ENCODE measurements at places on chromosomes 12 and 14.

- DNase-seq = no peak
Measured at GRCh38 chr12:29783773-29784666, at the start of gene TMTC1. Gene TMTC1 (minus strand): TSS chr12:29783942. CDS start chr12:29783751, 191 bp downstream.

GRCh38 chr12:65958456-65958855 is 134.2 kb downstream of the HMGA2 start:
- no peak for DNase-seq

- no peak for DNase-seq
Measured at GRCh38 chr14:52949711-52950409, 990 bp downstream of the FERMT2 start.

GRCh38 chr12:113924341-113924740 is 41.8 kb downstream of the RBM19 start:
- no peak for DNase-seq

- no peak for DNase-seq
Measured at GRCh38 chr14:22800346-22800745, 14.9 kb downstream of the SLC7A7 start.

DNA sequence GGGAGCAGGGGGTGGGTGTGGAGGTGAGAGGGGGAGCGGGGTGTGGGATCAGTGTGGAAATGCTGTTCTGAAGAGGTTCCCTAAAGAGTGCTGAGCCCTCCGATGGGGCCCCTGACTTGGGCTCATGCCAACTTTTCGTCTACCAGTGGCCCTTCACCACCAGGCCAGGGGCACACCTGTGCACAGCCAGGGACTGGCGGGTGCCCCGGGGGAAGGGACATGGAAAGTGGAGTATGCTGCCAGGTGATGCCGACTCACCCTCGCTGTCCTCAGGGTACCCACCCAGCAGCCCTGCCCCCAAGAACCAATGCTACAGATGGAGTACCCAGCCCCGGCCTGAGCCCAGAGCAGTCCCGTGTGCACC is 26.2 kb downstream of the AMN start:
- DNase-seq = no peak

GRCh38 chr14:100144996-100145646 is 14.3 kb downstream of the DEGS2 start:
- DNase-seq = no peak

- DNase-seq = no peak
Measured at GRCh38 chr14:95285566-95285965, 34.1 kb downstream of the CLMN start.

DNA sequence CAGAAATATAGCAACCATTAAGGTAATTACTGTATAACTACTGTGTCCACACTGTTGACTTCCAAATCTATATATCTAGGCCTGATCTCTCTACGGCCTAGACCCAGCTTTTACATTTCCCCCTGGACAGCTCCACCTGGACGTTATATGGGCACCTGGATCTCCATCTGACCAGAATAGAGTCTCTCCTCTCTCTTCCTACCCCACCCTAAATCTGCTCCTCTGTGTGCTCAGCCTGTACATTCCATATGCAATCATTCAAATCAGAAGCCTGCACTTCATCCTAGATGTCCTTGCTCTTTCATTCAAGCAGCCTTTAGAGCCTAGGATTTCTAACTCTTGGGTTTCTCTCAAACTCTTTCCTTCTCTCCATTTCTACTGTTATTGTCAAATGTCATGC is 255.0 kb downstream of the PAX9 start:
- no peak for DNase-seq

- no peak for DNase-seq
Measured at GRCh38 chr12:76247026-76247646, 101.1 kb downstream of the BBS10 start.

DNA sequence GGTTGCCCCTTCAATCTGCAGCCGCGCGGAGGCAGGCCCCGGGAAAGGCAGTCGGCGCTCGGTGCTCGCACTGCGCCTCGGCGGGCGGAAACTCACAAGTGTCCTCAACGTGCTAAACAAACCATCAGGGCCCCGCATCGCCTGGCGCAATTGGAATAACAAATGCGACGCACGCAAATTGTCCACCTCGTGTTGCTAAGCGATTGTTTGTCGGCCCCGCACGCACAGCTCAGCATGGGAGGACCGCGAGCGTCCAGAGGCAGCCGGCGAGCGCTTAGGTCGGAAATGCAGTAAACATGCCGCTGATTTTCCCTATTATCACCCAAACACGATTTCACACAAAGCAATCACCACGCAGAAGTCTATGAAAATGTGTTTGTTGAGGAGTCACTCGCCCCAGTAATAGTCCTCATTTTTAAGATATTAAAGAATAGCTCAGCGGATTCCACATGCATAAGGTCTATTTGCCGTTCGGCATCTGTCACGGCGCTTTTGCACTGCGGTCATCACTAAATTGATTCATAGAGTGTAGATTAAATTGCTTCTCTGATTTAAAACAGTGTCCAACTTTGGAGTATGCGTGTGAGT is 3.2 kb upstream of the GSC start:
- no peak for DNase-seq

DNA sequence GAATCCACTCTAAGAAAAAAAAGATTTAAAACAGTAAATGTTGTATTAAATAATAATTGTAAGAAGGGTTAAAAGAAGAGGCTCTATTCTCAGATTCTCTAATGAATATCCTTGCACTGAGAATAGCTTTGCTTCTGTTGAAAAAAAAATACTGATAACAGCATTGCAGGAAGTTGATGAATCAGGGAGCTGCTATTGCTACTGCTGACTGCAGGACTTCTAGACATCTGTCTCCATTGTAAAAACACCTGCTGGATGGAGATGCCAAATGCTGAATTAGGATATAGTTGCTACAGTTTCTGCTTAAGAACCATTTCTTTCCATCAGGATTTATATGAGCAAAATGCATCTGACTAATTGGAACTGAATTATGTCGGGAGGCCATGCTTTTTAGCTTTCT is 50.3 kb upstream of the ANP32D start:
- DNase-seq = no peak

- no peak for DNase-seq
Measured at GRCh38 chr12:93144109-93144508, 215.0 kb upstream of the EEA1 start.

GRCh38 chr12:68227356-68227755 is 1.7 kb upstream of the IL26 start:
- DNase-seq = no peak

- DNase-seq = no peak
Measured at GRCh38 chr14:87992346-87992717, 650 bp downstream of the GALC start.

DNA sequence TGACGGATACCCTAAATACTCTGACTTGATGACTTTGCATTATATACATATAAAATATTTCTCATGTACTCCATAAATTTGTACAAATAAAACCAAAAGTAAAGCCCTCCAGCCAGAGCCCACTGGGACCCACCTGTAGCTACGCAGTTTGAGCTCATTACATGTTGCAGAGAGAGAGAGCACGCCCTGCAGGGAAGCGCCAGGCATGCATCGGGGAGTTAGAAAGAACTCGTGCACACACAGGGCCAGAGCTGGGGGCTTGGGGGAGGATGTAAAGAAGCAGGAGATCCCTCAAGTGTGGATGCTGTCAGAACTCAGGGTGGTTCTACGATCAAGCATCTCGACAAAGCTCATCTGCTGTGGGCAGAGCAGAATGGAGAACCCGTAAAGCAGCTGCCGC is 178.5 kb upstream of the RTL1 start:
- no peak for DNase-seq

- DNase-seq = no peak
Measured at GRCh38 chr12:4974217-4974616, 64.5 kb downstream of the KCNA1 start.

- DNase-seq = no peak
Measured at GRCh38 chr14:22567437-22567836, 21.6 kb downstream of the DAD1 start.

- DNase-seq = no peak
Measured at GRCh38 chr14:66003082-66003730, 483.0 kb upstream of the CCDC196 start.
